ENCODE measurements at places on chromosomes 6 and 20.

- no peak for DNase-seq
Observed at GRCh38 chr6:12947151-12947871, 230.7 kb downstream of the PHACTR1 start.

DNA sequence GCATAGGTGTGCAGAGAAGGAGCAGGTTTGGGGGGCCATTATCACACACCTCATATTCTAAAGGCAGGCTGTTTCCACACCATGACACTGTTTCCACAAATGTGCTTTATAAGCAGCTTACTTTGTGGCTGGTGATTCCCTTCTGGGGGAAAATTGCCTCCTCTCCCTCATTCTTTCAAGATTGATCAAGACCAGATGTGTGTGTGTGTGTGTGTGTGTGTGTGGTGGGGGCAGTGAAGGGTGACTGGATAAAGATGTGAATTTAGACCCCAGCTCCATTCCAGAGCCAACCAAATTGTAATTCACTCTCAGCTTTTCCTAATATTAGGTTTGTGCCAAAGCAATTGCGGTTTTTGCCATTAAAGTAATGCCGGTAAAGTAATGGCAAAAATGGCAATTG lies 45.6 kb downstream of the EDN3 start:
- DNase-seq: no peak

GRCh38 chr20:48156951-48157700 lies 371.8 kb upstream of the SULF2 start:
- DNase-seq: no peak

GRCh38 chr6:122143813-122144601 lies 255.4 kb upstream of the HSF2 start:
- no peak for DNase-seq

GRCh38 chr6:128271011-128271410 lies 249.4 kb downstream of the PTPRK start:
- no peak for DNase-seq

DNA sequence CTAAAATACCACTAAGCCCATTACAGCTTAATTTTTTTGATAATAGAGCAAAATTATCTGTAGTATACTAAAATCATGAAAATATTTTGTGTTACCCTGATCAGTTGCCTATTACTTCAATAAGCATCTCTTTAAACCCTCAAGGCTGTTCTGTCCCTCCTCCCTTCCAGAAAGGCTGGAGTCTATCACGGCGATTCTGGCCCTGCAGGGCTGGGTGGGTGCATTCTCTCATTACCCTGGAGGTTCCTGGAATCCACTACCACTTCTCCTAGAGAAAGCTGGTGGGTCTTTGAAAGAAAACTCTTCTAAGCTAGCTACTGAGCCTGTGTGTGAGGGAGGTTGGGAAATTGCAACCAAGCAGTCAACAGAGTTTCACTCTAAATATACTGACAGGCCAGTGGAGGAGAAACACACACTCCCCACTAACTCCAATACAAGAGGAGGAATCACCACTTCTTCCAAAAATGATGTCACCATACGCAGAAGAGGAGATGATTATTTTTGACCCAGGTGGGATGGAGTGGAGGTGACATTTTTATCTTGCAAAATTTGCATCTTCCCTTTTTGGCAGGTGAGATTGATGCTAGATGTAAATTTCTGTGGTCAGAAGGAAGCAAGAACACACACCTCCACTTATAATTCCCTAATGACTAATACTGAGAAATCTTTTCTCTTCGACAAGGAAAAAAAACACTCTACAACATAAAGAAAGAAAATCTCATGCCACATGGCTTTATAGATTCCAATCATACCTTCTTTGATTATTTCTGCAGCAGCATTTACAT lies 182.3 kb upstream of the PHACTR1 start:
- no peak for DNase-seq

- no peak for DNase-seq
Observed at GRCh38 chr20:40967700-40968099, 60.9 kb upstream of the TOP1 start.

- no peak for DNase-seq
Observed at GRCh38 chr6:39409889-39410288, 87.4 kb upstream of the KCNK16 start.

- DNase-seq: no peak
Observed at GRCh38 chr20:24934716-24935115, 14.4 kb upstream of the CST7 start.

DNA sequence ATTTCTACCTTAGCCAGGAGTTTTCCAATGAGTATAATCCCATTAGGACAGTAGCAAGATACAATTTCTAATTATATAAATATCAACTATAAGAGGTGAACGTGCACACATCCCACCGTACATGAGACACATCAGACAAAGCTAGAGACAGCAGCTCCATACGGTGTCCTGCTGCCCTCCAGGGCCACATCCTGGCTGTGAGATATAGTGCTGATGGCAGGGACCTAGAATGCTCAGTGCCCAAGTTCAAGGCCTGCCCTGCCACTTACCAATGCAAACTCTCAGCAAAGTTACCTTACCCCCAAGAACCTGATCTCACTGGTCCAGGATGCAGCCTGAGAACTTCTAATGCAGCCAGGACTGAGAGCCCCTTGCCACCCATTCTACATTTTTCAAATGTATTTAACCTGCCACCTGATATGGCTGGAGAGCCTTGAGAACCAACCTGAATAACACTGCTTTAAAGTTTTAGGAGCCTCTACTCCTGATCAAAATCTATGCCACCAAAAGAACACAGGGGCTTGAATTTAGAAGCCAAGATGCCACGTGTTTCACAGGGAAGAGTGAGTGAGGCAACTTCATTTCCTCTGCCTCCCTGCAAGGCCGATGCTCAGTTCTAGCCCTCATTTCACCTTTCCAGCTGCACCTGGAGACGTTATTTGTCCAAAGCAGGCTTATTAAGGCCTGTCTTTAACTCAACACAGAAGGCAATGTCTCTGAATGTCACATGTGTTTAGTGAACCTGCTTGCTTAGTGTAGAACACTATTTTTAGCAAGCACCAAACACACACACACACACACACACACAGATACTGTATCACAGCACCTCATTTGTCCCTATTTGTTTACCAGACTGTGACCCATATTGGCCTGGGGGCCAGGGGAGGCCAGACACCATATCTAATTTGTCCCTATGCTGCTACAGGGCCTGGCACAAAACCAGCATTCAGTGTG lies 6.1 kb downstream of the NFATC2 start:
- DNase-seq: no peak

GRCh38 chr6:70377372-70377771 lies 35.9 kb upstream of the FAM135A start:
- DNase-seq: no peak

Measured in right renal pelvis (tissue), 4 donors.